ENCODE measurements at places on chromosomes 7 and 10.
A peak's percentile ranks its signal among the peaks of the same experiment; 100 is the strongest.

GRCh38 chr10:50310560-50311174 lies 59.4 kb upstream of the ASAH2 start:
- DNase-seq, result peak; percentile 76

DNA sequence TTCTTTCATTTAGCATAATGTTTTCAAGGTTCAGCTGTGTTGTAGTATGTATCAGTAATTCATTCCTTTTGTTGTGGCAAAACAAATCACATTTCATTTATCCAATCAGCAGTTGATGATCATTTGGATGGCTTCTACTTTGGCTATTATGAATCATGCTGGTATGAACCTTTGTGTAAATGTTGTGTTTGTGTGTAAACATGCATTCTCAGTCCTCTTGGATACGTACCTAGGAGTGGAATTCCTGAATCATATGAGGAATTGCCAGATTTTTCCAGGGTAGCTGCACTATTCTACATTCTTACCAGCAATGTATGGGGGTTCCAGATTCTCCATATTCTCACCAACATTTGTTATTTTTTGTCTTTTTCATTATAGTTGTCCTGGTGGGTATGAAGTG lies 578.5 kb upstream of the MKI67 start:
- DNase-seq, result no peak

DNA sequence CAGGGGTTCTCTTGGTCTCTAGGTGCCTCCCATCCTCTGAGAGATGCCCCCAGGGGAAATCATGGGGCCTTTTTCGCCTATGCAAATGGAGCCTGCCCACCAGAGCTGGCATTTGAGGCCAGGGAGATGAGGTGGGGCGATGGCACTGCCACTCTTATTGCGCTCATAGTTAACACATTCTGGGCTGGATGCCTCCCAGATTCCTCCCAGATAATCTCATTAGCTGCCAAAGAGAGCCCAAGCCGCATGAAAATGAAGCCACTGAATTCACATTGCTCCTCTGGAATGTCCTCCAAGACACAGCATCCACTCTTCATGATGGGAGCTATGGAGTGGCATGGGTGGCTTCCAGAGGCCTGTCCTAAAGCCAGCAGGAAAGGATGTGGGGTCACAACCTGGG lies 61.0 kb downstream of the GOLGA7B start:
- DNase-seq, result no peak

DNA sequence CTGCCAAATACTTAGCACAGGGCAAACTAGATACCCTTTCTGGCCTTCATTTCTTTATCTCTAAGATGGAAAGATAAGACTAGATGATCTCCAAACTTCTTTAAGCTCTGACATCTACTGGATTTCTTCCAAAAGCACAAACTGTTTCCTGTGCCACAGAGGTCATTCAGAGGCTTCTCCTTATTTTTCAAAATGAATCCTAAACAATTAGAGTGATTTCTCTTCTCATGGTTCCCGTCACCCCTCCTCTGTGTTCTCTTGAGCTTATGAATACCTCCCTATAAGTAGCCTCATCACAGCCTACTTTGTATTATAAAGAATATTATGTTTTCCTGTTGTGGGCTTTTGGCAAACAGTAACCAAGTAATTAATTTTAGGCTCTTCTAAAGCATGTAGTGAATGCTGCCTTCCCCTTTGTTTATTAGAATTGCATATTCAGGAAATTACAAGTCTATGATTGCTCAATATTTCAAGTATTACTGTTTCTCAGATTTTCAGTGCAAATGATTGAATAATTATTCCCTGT lies 179.5 kb downstream of the REEP3 start:
- no peak for DNase-seq

GRCh38 chr7:155285833-155286232 lies 11.8 kb upstream of the INSIG1 start:
- DNase-seq, result no peak

DNA sequence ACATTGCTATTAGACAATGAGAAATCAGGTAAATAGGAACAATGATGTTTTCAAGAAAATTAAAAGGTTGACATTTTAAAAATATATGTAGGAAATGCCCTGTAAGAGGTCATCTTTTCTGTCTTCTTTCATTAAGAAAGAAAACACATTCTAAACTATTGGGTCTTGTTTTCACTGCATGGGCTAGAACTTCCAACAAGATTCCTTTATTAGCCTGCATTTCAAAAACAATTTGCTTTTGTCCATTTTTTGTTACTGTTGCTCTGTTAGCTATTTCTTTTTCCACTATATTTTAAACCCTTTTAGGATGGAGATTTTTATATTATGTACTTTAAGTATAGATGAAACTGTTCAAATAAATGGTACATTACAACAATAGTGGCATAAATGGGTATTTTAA lies 9.2 kb downstream of the REEP3 start:
- no peak for DNase-seq

- DNase-seq, result no peak
These were observed 423.4 kb downstream of the DNAJB6 start for GRCh38 chr7:157760004-157760730.

- no peak for DNase-seq
These were observed 90.0 kb downstream of the EGFR start for GRCh38 chr7:55108818-55109217.

- no peak for DNase-seq
These were observed 41.5 kb upstream of the GARS1 start for GRCh38 chr7:30553141-30553540.

GRCh38 chr10:110279407-110279986 lies 25.2 kb downstream of the SMNDC1 start:
- DNase-seq, result peak; percentile 79

DNA sequence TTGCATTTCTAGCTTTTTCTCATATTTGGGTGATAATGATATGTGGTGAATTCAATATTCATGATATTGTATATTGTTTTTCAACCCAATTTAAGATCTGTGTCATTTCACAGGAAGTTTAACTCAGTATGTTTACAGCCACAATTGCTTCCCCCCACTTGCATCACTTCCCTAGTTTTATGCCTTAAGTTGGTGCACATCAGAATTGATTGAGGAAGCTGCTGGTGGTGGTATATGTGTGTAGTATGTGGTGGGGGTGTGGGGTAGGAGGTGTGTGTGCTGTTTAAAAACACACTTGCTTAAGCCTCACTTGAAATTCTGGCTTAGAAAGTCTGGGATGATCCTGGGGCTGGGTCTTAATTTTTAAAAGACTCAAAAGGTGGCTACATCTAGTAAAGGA lies 245.1 kb upstream of the AOAH start:
- no peak for DNase-seq

Measured in GM23338 (cell line).